Endodermal cell (in vitro differentiated cells): ENCODE measurements at places on chromosomes 2 and 18. TPM values are rescaled to one million over a fixed set of nuclear protein-coding genes. Genes with fewer than 3 reads are reported as not detected.

DNA sequence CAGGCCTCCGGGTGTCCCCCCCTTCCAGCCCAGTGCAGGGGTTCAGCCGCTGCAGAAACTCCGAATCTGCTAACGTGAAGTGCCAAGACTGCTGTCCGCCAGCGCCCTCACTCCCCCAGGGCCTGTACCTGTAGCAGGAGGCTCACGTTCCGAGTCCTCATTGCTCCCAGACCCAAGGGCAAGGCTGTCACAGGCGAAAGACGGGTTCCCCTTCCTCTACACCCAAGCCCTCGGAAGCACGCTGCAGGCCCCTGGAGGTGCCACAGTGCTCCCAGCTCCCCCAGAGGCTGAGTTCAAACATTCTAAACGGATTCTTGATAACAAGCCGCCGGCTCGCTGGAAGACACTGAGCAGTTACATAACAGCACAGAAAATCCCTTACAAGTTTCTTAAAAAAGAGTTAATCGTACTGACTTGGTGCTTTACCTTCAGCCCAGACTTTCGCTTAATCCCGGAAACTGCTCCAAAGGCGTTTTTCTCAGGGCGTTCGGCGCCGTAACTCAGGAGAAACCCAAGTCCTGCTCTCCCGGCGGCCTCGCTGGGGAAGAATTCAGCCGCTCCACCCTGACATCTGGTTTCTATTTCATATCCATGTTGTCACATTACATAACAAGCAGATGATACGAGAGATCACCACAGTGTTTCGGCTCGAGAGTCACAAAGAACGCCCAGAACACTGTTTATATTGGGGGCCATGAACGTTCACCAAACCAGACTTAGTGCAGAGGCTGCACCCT lies 92.0 kb downstream of the HDAC4 start:
- H3K4me3 ChIP-seq = no peak overlapping the region
- no peaks in the 10 kb centered on the region for H3K36me3 ChIP-seq
- H3K27me3 ChIP-seq = no peaks in the 10 kb centered on the region
- no peak overlapping the region for H3K27ac ChIP-seq
- peaks cover 7% of the 10 kb centered on the region for H3K4me1 ChIP-seq

GRCh38 chr2:205405752-205406151 lies 276.5 kb upstream of the NRP2 start:
- H3K36me3 ChIP-seq = no peaks in the 10 kb centered on the region
- no peak overlapping the region for H3K4me3 ChIP-seq
- H3K27me3 ChIP-seq = no peaks in the 10 kb centered on the region
- H3K4me1 ChIP-seq = no peaks in the 10 kb centered on the region
- no peak for DNase-seq

GREB1L gene
- 0.47 to 3.9 TPM (median 3.1 TPM) in 3 replicates for total RNA-seq

EML6 gene
- 0.80 to 2.1 TPM (median 1.1 TPM) in 3 replicates for total RNA-seq

GRCh38 chr2:219435701-219436100 lies 1.1 kb downstream of the SPEG start:
- H3K27me3 ChIP-seq = peaks cover 45% of the 10 kb centered on the region
- peak; percentile 41 for DNase-seq
- H3K27ac ChIP-seq = no peak overlapping the region
- H3K36me3 ChIP-seq = no peaks in the 10 kb centered on the region

PLEKHH2 gene
- 4.2 and 5.0 TPM in 2 replicates for total RNA-seq

- no peak for DNase-seq
- no peak overlapping the region for H3K4me3 ChIP-seq
- H3K27me3 ChIP-seq = no peaks in the 10 kb centered on the region
- H3K36me3 ChIP-seq = no peaks in the 10 kb centered on the region
- no peak overlapping the region for H3K27ac ChIP-seq
These were observed 13.0 kb downstream of the PTMA start for GRCh38 chr2:231720987-231721966.

DNA sequence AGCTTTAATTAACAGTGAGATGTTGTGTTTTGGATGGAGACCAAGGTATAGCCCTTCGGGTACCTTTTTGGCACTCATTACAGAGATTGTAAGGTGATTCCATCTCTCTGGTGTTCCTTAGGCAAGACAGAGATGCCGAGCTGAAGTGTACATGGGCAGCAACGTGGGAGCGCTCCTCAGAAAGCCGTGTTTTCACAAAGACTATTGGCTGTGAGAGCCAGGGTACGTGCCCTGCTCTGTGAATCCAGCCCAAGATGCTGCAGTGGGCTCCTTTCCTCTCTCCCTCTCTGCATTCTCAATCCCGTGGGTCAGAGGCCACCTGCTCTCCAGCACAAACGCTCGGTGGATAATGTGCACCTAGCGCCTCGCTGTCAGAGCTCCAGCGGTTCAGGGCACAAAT lies 203.0 kb upstream of the EPHA4 start:
- no peak overlapping the region for H3K4me3 ChIP-seq
- H3K27ac ChIP-seq = no peak overlapping the region
- H3K4me1 ChIP-seq = peaks cover 14% of the 10 kb centered on the region
- no peak for DNase-seq

RND3 gene
- total RNA-seq = 7.8 and 9.4 TPM in 2 replicates

STPG4 gene
- 0.40 to 0.42 TPM (median 0.42 TPM) in 3 replicates for total RNA-seq

SERPINB4 gene
- total RNA-seq = not detected in 3 replicates

UGT1A10 gene
- total RNA-seq = 0.13 TPM in 1 of 2 replicates, not detected in the other

DNA sequence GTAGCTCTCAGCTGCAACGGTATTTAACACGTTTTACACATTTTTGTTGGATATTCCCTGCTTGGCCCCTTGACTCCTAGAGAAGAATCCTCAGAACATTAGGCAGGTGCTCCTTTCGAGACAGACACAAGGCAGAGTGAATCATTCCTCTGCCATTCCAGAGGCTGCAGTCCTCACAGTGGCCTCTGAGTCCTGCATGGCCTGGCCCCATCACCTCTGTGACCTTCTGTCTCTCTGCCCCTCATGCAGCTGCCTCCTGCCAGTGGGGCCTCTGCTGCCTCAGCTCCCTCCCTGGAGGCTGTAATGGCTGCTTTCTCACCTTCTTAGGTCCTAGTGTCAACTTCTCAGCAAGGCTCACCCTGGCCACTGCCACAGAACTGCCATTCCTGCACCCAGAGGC lies 101.3 kb downstream of the PTPRM start:
- no peaks in the 10 kb centered on the region for H3K4me1 ChIP-seq
- H3K4me3 ChIP-seq = no peak overlapping the region
- H3K36me3 ChIP-seq = peaks cover 2% of the 10 kb centered on the region
- H3K27me3 ChIP-seq = no peaks in the 10 kb centered on the region
- DNase-seq = no peak

GNLY gene
- total RNA-seq = not detected in 2 replicates

MYO3B gene
- total RNA-seq = 4.3 and 5.2 TPM in 2 replicates

IL36G gene
- total RNA-seq = not detected in 2 replicates

- no peaks in the 10 kb centered on the region for H3K27me3 ChIP-seq
- H3K4me3 ChIP-seq = no peak overlapping the region
- no peak overlapping the region for H3K27ac ChIP-seq
- DNase-seq = no peak
These were observed 38.8 kb downstream of the ZNF519 start for GRCh38 chr18:14093307-14093915.

DNA sequence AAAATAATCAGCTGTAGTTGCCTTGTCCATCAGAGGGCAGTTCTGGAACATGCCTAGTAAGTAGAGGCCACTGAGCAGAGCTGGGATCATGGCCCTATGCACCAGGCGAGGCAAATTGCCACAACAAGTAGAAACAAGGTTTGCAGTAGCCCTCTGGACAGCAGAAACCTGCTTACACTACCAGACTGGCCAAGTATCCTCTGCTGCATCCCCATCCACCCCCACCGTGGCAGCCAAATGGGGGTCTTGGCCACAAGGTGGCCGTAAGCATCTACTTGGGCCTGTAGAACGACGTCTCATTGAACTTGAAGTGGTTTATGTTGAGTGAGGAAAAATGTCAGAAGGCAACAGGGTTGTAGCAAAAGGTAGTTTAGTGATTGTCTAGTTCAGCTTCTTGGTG lies 241.2 kb downstream of the ALPK2 start:
- H3K4me3 ChIP-seq = no peak overlapping the region
- DNase-seq = peak; percentile 51
- H3K27ac ChIP-seq = no peak overlapping the region
- no peaks in the 10 kb centered on the region for H3K27me3 ChIP-seq

DNA sequence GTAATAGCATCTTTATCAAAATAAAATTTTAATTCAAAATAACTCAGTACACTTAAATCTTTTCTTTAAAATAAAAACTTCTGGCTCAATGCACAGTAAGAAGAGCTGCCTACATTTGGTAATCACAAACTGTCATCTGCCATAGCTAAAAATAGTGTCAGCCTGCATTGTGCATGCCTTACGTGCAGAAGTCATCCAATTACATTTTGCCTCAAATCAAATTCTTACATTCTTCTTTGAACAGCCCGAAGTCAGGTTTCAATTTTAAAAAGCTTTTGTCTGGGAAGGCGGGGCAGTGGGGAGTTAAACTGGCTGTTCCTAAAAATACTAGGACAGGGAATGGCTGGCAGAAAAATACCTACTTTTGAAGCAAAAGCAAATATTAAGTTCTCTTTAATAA lies 51.1 kb downstream of the RTN4 start:
- H3K4me1 ChIP-seq = no peaks in the 10 kb centered on the region
- H3K27me3 ChIP-seq = no peaks in the 10 kb centered on the region
- H3K4me3 ChIP-seq = no peak overlapping the region
- no peak overlapping the region for H3K27ac ChIP-seq
- peaks cover 10% of the 10 kb centered on the region for H3K36me3 ChIP-seq
- DNase-seq = no peak

DNA sequence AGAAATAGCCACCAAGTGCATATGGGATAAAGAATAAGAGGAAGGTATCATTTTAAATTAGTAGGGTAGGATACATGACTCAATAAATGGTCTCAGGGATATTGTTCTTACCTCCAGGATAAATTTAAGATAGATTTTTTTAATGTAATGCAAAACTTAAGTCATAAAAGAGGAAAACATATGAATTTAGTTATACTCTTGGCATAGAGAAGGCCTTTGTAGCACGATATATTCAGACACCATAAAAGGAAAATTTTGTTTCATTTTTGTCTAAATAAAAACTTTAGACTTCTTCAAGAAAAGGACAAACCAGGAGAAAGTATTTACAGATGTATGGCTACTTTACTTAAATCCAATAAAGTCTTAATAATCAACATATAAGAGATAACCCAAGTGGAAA lies 78.5 kb upstream of the CAB39 start:
- DNase-seq = no peak
- H3K4me1 ChIP-seq = peaks cover 1% of the 10 kb centered on the region

DNA sequence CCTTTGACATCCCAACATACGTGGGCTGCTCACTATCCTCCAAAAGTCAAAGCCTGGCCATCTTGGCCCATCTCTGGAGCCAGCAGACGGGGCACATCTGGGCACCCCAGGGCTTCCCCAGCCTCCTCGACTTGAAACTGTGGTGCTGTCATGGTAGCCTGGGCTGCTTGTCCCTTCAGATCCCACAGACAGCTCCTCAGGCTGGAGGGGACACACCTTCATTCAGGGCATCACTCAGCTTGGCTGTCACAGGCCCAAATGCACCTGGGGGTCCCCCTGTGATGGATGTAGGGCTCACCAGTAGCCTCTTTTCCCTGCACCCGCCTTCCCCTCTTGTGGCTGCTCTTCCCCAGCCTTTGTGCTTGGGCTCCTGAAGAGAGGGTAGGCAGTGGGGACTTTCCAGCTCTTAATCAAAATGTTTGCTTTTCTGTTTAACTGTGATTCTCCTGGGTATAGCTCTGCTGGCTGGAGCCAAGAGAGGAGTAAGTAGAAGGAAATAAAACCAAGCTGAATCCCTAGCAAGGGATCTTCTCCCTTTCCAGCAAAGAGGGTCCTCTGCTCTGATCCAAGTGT lies 92.3 kb downstream of the GYPC start:
- H3K27me3 ChIP-seq = no peaks in the 10 kb centered on the region
- no peak for DNase-seq
- H3K4me1 ChIP-seq = no peaks in the 10 kb centered on the region
- H3K27ac ChIP-seq = no peak overlapping the region
- no peaks in the 10 kb centered on the region for H3K36me3 ChIP-seq
- H3K4me3 ChIP-seq = no peak overlapping the region

IFIH1 gene
- total RNA-seq = 0.13 and 0.18 TPM in 2 replicates

TRABD2A gene
- total RNA-seq = 4.3 and 4.8 TPM in 2 replicates

- no peak overlapping the region for H3K4me3 ChIP-seq
- peaks cover 16% of the 10 kb centered on the region for H3K27me3 ChIP-seq
- H3K36me3 ChIP-seq = no peaks in the 10 kb centered on the region
- no peak overlapping the region for H3K27ac ChIP-seq
These were observed 237.6 kb downstream of the PRKCE start for GRCh38 chr2:45889053-45889452.

DNA sequence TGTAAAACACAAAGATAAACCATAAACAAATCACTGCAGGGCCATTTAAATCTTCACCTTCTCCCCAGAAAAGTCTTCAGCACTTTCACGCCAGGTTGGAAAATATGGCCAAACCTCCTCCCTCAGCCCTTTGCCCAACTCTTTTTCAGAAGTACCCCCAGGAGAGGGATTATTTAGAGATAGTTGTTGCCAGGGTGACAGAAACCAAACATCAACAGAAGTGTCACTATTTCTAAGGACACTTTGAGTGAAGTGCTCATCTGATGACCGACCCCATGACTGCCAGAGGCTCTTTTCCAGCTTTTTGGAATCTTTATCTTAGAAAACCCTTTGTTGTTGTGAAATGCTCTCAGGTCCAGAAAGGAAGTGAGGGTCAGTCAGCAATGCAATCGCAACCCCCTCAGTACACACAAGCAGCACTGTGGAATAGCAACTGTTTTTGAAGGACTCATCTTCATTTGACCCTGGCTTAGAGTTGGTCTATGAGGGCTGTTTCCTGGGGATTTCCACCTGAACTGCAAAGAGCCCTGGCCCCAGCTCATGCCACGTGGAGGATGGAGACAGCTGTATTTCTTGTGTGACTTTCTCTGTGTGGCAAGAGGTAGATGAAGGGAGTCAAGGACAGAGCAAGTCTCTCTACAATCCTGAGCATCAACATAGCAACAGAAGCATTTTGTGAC lies 114.0 kb upstream of the STON1 start:
- peaks cover 4% of the 10 kb centered on the region for H3K27me3 ChIP-seq
- H3K4me1 ChIP-seq = peaks cover 11% of the 10 kb centered on the region
- peak overlapping the region; percentile 50 for H3K27ac ChIP-seq
- peak; percentile 59 for DNase-seq
- no peak overlapping the region for H3K4me3 ChIP-seq
- H3K36me3 ChIP-seq = no peaks in the 10 kb centered on the region

- no peak overlapping the region for H3K4me3 ChIP-seq
- DNase-seq = no peak
- H3K36me3 ChIP-seq = no peaks in the 10 kb centered on the region
- no peaks in the 10 kb centered on the region for H3K4me1 ChIP-seq
- no peak overlapping the region for H3K27ac ChIP-seq
These were observed 279.7 kb upstream of the MYT1L start for GRCh38 chr2:2610751-2611150.

THADA gene
- 14.5 to 32.8 TPM (median 27.1 TPM) in 3 replicates for total RNA-seq

DNA sequence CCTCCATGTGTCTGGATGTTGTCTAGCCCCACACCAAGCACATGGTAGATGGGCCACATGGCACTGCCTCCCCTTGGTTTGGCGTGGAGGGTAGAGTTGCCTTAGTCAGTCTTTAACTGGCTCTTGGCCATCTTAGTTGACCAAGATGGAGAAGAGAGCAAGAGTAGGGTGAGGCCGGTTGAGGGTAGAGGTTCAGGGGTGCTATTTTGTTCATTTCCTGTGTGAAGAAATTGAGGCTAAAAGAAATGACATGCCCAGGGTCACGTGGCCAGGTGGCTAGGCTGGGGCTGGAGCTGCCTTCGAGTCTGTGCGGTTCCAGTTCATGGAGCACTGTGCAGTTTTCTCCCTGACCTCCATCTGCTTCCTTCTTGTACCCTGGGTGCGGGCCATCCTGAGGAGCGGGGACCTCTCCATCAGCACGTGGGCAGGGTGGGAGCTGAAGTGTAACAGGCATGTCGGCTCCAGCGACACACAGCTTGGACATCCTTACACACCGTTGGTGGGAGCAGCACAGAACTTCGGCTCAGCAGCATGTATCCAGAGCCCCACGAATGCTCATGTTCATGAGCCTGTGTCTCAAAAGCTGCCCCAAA lies 213.2 kb downstream of the GBX2 start:
- no peaks in the 10 kb centered on the region for H3K36me3 ChIP-seq
- no peak overlapping the region for H3K4me3 ChIP-seq
- H3K27me3 ChIP-seq = no peaks in the 10 kb centered on the region
- no peak for DNase-seq
- no peaks in the 10 kb centered on the region for H3K4me1 ChIP-seq
- no peak overlapping the region for H3K27ac ChIP-seq
